Cardiac septum (tissue), 1 donor: ENCODE measurements at places on chromosomes 3 and 15. TPM values are rescaled to one million over a fixed set of nuclear protein-coding genes. Genes with fewer than 3 reads are reported as not detected.

GRCh38 chr3:123766193-123767008, 117.7 kb downstream of the MYLK start:
- DNase-seq: no peak

RAD54L2 gene
- 16.5 TPM for total RNA-seq

- no peak for DNase-seq
Measured at GRCh38 chr3:117572786-117573185, 863.2 kb downstream of the TUSC7 start.

- DNase-seq: no peak
Measured at GRCh38 chr15:73001840-73002239, 50.4 kb upstream of the NEO1 start.

DNA sequence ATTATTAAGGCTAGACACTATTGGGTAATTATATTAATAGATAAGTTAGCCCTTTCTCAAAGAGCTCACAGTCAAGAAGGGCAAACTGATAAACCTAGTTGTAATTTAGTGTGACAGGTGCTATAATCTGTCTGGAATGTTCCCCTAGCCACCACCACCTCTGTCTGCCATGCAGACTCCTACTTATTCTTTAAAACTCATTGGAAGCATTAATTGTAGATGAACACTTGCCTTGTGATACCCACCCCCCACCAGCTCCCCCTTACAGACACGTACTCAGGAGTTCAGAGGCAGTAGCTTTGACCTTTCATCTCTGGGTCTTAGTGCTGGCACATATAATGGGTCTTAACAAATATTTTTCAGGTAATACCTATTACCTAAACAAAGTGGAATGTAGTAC, 195.9 kb downstream of the TP63 start:
- DNase-seq: no peak

NPAP1 gene
- not detected for total RNA-seq

GLCE gene
- 6.2 TPM for total RNA-seq

ARNT2 gene
- 4.7 TPM for total RNA-seq

CPEB1 gene
- 3.1 TPM for total RNA-seq

MBD4 gene
- total RNA-seq: 18.2 TPM

TP63 gene
- 0.40 TPM for total RNA-seq

- no peak for DNase-seq
Measured at GRCh38 chr15:51380999-51381806, 39.7 kb downstream of the GLDN start.

CGNL1 gene
- 19.6 TPM for total RNA-seq

- no peak for DNase-seq
Measured at GRCh38 chr15:78018445-78018844, 59.1 kb downstream of the TBC1D2B start.

DNA sequence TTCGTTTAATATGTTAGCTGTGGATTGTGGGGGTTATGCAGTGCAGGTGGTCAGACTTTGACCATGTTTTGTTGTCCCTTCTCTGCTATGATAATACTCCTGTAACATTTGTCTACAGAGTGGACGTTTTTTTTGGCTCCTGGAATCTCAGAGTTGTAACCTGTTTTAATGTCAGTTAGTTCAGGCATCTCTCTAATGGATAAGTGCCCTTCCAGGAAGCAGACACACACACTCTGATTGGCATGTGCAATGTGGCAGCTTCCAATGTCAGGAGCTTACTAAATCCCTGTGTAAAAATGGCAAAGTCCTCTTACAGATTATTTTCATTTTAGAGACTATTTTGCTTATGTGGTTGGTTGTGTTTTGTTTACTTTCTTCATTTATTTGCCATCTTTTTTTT, 222.2 kb upstream of the ARPP21 start:
- DNase-seq: no peak

- DNase-seq: no peak
Measured at GRCh38 chr3:98577178-98577895, 16.1 kb downstream of the CPOX start.

KLHL40 gene
- 0.57 TPM for total RNA-seq

- no peak for DNase-seq
Measured at GRCh38 chr3:46968783-46969428, 7.6 kb downstream of the CCDC12 start.

DNA sequence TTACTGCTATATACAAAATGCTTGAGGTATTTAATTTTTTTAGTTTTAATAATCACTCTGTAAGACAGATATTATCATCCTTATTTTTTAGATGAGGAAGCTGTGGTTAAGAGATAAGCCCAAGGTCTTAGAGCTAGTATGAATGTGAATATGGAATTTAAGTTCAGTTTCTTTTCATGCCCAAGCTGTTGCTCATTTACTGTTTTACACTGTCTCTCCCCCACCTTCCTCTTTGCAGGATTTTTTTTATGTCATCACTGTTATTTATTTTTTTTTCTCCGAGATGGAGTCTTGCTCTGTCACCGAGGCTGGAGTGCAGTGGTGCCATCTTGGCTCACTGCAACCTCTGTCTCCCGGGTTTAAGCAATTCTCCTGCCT, 22.5 kb downstream of the MAP2K5 start:
- no peak for DNase-seq

- no peak for DNase-seq
Measured at GRCh38 chr15:89107984-89108383, 19.7 kb downstream of the ABHD2 start.

GRCh38 chr15:77502379-77503095, 81.8 kb downstream of the HMG20A start:
- DNase-seq: no peak

DNA sequence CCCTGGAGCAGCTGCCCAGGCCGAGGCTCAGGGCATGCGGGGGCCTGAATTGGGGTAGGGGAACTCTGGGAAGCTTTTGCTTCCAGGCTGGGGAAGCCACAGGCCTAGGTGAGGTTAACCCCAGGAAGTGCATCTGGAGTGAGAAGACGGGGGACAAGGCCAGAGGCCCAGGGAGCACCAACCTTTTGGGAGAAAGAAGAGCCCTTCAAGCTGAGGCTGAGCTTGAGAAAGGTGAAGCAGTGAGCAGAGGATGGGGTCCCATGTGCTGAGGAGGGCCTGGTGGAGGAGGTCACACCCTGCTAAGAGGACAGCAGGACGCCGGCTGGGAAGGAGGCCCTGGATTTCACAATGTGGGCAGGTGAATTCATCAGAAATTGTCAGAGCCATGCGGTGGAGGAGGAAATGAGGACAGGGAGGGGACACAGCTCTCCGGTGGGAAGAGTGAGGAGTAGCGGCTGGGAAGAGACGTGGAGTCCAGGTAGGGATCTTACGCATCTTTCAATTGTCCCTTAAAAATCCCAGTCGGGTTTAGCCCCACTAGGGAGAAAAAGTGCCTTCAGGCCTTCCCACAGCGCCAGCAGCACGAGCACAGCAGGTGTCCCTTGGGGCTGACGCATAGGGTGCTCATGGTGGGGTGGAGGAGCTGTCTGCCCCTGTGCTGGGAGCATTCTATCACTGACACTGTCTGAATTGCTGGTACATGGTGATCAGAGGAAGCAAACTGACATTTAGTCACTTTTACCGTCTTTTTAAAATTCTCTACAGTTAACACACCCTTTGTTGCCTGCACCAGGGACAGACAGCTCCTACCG, 50.9 kb downstream of the HCN4 start:
- peak; percentile 68 for DNase-seq

DNA sequence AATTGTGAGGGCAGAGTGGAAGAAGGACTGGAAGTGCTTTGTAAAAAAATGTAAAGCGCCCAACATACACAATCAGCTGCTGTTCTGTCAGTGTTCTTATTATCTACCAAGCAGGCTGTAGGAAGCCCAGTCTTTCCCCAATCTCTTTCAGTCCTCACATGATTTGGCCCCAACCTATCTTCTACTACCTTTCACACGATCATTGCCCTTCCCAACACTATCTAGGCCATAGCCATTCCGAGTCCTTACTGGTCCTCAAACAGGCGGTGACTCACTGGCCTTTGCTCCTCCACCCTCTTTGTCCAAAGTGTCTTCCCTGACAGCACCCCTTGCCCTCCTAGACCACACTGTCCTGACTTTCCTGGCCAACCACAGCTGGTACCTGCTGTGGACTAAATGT, 861 bp upstream of the RFT1 start:
- DNase-seq: no peak

ROBO1 gene
- total RNA-seq: 6.2 TPM

IGSF11 gene
- total RNA-seq: 1.8 TPM

FAM107A gene
- total RNA-seq: 29.9 TPM

TRIM42 gene
- not detected for total RNA-seq

GRCh38 chr15:71705151-71705550, 105.2 kb upstream of the NR2E3 start:
- DNase-seq: no peak

DNA sequence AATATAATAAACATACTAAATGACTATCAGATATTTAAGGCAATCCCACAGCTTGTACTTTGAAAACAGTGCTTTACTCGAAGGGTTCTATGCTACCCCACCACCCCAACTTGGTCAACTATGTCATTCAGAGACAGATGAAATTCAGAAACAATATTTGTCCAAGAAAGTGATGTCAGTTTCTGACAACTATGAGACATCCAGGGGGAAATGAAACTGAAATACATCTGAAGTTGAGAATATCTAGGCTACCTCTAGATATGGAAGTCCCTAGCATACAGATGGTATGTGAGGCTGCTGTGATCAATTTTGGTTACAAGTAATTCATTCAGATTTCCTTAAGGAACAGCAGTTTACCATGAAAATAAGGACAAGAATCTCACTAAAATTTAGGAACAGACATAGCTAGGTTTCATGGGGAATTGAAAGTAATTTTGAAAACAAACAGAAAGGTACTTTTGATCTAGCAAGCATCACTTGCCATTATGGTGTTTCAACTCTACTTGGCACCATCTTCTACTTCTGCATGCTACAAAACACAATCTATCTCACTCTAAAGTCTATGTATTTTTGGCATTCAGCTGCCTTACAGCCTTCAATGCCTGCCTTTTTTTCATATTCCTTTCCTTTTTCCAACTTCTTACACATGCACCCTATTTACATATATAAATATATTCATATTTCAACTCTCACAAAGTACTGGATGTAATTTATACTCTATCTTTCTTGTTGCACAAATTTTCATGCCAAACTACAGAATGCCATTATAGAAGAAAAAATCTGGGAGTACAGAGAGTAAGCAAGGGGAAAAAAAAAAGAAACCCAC, 21.7 kb downstream of the ATG3 start:
- DNase-seq: no peak

RHOV gene
- 0.13 TPM for total RNA-seq
